ENCODE measurements at places on chromosomes 2 and 18. TPM values are rescaled to one million over a fixed set of nuclear protein-coding genes. Genes with fewer than 3 reads are reported as not detected.

GRCh38 chr2:20556756-20557155 lies 94.1 kb downstream of the HS1BP3 start:
- DNase-seq = no peak

DNA sequence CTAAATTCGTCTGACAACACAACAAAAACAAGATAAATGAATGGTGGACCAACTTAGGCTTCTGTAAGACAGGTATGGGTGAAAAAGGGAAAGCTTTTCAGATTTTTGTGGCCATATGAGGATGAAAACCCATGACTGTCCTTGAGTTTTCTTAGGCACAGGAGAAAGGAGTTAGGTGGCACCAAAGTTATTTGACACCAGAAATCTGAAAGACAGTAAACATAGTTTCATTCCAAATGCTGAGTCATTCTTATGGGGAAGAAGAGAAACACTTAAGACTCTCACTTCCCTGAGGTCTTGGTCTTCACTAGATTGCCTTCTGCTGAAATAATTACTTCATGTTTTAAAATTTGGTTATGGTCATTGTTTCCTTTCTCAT lies 5.2 kb upstream of the GPD2 start:
- no peak for DNase-seq

DNA sequence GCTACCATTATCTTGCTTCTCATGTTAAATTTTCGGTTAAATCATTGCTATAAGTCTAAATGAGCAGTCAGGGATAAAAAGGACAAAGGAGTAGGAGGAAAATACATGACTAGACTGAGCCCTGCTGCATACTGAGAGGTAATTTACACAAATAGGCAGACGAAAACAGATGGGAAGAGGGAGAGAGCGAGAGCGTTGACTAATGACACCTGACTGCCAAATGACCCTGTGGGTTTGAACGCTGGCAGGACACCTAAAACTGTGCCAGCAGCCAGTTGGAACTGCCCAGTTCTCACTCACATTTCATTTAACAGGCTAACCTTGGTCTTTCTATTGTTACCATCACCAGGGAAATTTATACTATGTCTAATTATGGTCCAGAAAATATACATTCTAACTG lies 978.2 kb downstream of the CPS1 start:
- DNase-seq = no peak

DNA sequence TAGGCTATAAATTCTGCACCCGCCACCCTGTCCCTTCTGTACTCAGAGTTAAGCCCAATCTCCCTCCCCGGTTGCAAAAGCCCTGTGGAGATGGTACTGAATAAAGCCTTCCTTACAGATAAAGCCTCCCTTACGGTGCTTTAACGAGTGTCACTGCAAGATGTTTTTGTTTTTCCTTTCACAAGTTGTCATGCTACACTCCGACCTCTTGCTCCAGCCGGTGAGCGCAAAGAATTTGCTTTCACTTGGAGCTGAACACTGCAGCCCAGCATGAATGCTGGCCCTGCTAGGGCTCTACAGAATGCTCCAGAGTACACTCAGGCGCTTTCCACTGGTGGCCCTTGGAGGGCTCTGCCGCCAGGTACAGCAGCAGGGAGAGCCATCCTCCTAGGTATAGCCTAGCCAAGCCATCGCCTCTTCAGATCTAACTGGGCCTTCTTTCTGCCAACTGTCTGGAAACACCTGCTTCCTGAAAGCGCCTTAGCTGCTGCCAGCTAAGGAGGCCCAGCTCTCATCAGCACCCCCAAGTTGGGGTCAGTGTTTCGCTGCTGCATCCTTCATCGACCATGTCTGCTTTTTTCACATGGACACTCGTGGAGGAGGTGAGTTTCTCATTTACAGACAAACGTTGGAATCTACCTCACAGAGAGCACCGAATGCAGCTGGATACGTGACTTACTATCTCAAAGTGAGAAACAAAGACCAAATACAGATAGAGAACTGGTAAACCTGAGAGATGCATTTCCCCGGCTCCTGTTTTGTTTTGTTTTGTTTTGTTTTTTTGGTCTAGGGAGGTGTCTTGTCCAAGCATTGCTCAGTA lies 13.4 kb upstream of the CREG2 start:
- no peak for DNase-seq

- DNase-seq = no peak
Measured at GRCh38 chr18:79868811-79869541, 71.2 kb downstream of the KCNG2 start.

GRCh38 chr2:169983506-169983905 lies 156.3 kb downstream of the UBR3 start:
- DNase-seq = no peak

- DNase-seq = no peak
Measured at GRCh38 chr18:24465486-24465885, 5.0 kb downstream of the HRH4 start.

DNA sequence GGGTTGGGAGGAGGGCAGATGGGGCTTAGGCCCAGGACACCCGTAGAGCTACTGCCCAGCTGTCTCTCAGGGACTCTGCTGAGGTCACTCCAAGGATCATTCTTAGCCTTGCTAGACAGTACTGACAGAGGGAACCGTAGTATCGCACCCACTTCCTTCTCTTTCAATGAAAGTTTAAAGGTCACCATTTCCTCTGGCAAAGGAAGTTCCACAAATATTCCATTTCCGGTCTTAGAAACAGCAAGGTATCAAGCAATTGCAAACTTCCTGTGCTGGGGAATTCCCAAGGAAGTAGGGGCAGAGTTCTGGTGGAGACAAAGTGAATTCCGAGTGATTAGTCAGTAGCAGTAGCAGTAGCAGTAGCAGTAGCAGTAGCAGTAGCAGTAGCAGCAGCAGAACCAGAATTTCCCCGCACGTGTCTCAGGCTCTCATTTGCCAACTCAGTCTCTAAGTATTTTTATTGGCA lies 24.7 kb downstream of the IL1B start:
- DNase-seq = no peak

MARCO gene
- 0.20 TPM for polyA plus RNA-seq

LGALSL gene
- polyA plus RNA-seq = 38.0 TPM

KCNF1 gene
- polyA plus RNA-seq = 1.00 TPM

GCKR gene
- not detected for polyA plus RNA-seq

ABCB11 gene
- 0.15 TPM for polyA plus RNA-seq

DCDC2C gene
- 0.56 TPM for polyA plus RNA-seq
